Adipocyte (in vitro differentiated cells): ENCODE measurements at places on chromosomes 5 and 9.

DNA sequence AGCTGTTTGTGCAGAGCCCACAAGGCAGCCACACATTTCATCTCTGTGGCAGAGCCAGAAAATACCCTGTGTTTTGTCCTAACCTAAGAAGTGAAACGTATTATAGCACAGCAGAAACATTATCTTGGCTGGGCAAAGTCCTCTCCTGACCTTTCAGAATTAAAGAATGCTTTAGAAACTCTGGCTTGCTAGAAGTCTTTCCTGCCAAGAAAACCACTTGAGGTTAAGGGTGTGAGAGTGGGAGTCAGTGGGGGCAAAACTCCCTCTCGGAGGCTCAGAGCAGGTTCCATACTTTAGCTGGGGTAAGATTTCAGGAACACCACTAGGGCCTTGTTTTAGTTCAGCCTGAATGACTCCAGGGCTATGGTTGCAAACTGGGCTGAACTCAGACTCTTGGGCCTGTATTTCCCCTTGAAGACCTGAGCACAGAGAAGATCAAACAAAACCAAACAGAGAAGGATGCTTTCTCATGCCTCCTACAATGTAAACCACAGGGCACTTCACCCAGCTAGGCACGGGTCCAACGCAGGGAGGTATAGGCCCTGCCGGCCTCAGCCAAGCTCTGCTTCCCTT is 48.0 kb downstream of the ZNF366 start:
- no peak for DNase-seq

- peak; percentile 96 for DNase-seq
Observed at GRCh38 chr5:17185773-17186172, 31.7 kb upstream of the BASP1 start.

DNA sequence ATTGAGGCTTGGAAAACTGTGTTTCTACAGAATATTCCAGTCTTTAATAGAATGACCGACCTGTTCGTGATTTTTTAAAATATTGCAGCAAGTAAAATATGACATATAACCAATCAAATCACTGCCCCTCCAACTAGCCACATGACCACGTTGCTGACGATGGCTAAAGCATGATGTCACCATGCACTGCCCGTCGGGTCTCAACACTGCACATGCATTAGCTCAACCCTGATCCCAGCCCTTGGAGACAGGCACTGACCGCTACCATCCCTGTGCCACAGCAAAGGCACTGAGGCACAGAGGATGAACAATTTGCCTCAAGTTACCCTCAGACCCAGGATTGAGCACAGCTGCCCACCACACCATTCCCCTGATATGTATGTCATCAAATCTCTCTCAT is 13.5 kb downstream of the DDX31 start:
- DNase-seq, result no peak

DNA sequence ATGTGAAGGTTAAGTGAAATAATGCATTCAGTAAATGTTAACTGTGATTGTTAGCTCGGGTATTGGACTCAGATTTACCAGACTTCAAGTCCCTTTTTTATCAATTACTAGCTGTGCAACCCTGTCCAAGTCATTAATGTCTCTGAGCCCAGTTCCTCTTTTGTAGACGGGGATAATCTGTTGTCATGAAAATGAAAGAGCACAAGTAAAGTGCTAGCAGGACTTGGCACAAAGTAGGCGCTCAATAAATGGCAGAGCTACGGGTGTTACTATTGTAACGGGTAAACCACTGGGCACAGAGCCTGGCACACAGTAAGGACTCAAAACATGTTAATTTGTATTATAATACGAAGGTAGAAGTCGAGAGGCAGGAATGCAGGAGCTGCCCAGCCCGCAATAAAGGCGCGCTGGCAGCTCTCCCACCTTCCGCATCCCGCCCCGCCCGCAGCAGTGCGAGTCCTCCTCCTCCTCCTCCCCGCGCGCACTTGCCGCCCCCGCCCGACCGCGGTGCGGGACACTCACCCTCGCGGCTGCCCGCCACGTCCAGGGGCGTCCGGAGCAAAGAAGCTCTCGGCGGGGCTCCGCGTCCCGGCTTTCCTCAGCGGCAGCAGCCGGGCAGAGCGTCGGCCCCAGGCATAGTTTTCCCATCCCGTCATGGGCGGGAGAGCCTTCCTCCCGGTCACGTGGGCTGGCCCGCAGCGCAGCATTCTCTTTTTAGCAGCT is at the start of gene C1QTNF2:
Gene C1QTNF2 (minus strand): TSS at position 637 of the 723 bp plus-strand sequence. CDS start 15,615 bp downstream, outside the sequence.
- DNase-seq, result peak; percentile 86

GRCh38 chr5:42992088-42992879 is 47.8 kb downstream of the ANXA2R start:
- DNase-seq, result peak; percentile 84

GRCh38 chr9:131167146-131167692 is 41.8 kb downstream of the NUP214 start:
- peak; percentile 17 for DNase-seq

- DNase-seq, result no peak
Observed at GRCh38 chr5:127019928-127020327, 10.4 kb downstream of the MARCHF3 start.

- DNase-seq, result peak; percentile 70
Observed at GRCh38 chr5:92907938-92908606, 672.9 kb downstream of the NR2F1-AS1 start.

- DNase-seq, result peak; percentile 4
Observed at GRCh38 chr5:151253605-151253950, 593 bp downstream of the GM2A start.

DNA sequence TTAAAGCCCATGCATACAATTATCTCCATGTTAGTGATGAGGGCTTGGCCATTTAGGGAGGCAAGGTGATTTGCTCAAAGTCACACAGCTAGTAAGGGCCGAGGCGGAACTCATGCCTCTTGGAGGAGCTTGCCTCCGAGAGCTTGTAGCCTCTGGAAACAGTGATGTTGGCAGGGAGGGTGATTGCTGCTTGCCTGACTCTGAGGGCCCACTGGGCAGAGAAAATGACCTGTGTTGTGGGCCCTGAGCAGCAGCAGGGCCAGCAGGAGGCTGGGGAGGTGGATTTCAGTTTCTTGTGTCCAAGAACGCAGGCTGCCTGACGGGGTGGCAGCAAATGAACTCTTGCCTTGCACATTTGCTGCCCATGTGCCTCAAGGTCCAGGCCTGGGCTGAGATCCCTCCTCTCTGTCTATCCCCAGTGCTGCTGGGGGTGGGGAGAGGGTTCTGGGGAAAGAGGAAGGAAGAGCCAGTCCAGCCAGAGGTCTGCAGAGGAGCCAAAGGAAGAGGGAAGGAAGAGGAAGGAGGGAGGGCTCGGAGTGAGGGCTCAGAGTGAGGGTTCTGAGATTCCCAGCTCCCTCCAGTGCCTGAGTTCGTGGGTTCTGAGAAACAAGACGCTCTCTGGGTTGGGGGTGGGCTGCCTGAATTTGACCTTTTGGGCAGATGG is 16.2 kb upstream of the PTGS1 start:
- no peak for DNase-seq

DNA sequence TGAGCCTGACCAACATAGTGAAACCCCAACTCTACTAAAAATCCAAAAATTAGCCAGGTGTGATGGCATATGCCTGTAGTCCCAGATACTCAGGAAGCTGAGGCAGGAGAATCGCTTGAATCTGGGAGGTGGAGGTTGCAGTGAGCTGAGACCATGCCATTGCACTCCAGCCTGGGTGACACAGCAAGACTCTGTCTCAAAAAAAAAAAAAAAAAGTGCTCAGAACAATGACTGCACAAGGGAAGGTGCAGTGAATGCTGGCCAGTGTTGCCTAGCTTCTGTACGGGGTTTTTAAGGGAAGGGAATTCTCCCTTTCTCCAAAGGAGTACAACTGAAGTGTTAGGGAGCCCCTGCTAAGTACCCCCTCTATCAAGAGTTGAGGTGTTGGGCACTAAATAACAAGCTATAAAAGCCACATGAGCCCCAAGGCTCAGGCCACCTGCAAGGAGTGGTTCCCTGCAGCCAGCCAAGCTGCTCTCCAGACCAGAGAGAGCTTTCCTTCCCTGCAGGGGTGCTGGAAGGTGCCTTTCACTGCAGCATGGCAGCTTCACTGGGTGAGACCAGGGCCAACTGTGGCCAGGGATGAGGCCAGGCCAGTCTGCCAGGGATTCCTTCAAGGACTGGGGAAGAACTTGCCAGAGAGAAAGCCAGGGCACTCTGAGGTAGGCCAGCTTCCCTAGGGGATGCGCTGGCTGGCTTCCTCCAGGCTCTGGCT is 14.8 kb downstream of the GADD45G start:
- DNase-seq, result no peak

DNA sequence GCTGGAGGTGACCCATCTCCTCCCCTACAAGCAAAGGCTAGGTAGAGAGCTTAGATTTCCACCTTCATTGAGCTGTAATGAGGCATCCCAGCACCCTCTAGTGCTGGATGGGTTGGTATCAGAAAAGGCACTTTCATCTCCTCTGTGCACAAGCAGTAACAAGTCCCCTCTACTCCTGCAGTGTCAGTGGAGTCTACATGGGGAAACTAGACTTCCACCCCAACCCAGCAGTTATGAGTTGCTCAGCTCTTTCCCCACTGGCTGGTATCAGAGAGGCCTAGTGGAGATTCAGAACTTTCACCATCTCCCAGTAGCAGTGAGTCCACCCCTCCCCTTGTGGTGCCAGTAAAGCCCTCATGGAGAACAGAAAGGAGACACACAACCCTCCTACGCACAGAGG is 17.9 kb downstream of the FCN1 start:
- DNase-seq, result no peak

DNA sequence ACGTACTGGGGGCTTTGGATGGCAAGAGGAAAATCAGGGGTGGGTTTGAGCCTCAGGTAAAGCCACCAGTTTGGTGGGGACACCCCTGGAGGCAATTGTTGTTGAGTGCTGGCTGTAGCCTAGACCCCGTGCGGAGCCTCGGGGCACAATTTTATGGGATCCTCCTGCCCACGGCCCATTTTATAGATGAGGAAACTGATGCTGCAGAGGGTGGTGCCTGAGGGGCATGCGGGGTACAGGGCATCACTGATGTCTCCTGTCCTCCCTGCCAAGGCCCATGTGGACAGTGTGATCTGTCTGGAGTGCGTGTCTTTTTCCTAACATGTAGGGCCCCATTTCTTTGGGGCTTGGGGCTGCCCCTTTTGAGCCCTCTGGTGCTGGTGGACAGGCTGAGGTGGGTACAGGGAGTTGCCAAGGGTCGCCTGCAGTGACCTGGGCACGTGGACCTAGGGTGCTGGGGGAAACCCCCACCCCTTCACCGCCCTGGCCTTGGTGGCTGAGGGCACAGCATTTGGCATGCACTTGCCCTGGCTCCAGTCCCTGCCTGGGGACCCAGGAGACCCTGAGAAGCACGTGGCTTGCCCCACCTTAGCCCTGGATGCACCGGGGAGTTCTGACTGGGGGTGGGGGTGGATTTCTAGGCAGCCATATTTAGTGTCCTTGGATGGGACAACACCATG is 22.1 kb downstream of the WNK2 start:
- DNase-seq, result no peak

GRCh38 chr5:170571281-170571731 is 67.5 kb downstream of the KCNIP1 start:
- DNase-seq, result peak; percentile 11
